ENCODE measurements at places on chromosomes 2 and 18.
A peak's percentile ranks its signal among the peaks of the same experiment; 100 is the strongest.

DNA sequence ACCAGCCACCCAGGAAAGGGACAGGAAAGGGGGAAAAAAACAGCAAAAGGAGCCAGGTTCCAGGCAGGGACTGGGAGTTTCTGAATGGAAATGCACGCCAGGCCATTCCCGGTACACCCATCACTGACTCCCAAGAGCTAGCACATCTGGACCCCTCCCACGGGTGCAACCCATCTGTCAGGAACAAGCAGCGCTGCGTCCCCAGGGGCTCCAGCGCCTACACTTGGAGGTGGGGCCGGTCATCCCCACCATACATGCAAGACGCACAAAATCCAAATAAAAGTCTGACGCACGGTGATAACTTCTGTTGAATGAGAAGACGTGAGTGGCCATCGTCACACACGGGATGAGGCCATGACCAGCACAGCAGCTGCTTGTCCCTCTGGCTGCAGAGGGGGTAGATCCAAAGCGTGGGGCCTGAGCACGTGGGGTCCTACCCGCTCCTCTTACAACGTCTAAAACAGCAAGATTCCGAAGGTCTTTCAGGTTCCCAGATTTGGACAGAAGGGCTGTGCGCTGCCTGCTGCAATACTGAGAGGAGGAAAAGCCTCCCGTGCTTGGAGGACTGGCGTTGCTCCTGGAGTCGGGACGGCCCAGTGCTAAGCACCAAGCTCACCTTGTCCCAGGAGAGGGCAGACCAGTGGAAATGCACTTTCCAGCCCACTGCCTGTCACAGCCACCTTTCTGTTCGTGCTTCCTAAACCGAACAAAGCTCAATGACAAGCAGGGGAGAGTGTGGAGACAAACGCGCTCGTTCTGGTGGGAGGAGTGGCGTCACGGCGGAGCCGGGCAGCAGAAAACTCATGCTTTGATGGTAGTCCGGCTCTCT, 68.9 kb downstream of the NDUFA10 start:
- DNase-seq: no peak

GRCh38 chr2:37350034-37350433, 5.6 kb downstream of the QPCT start:
- DNase-seq: peak; percentile 36

GRCh38 chr2:240404174-240404852, 31.1 kb upstream of the GPC1 start:
- no peak for DNase-seq

DNA sequence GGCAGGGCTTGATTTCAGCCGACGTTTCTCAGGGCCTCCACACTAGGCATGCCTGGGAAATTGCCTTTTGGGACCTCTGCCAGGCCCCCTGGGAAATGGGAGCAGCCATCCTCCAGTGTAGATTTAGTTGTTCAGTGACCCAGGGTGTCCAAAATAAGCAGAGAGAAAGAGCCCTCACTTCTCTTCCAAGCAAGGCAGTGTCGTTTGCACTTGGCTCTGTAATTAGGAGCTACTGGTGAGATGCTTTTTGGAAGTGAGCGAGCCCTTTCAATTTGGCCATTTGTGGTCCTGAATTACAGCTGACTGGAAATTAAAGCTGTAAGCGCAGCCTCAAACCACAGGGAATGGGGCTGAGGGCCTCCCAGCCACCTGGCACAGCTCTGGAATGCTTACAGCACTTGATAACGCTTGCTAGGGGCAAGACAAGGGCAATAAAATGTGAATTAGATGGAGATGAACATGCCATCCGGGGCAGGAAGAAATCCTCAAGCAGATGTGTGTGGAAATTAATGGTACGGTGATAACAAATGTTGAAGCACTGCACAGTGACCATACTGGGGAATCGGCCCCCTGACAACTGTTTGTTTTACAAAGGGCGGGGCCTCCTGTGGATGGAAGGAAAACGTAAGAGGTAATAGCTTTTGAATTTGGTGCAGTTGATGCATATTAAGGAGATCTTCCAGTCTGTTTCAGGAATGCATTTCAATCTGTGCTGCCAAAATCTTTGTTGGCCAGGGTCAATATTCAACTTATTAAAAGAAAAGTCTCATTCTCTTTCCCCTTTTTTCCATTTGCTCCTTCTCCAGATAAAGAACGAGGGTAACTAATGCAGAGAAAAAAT, 173.1 kb downstream of the UXS1 start:
- no peak for DNase-seq

GRCh38 chr2:97812931-97813330, 99.6 kb downstream of the ZAP70 start:
- DNase-seq: no peak

- no peak for DNase-seq
These were observed 20.1 kb downstream of the BCL11A start for GRCh38 chr2:60533101-60534051.

DNA sequence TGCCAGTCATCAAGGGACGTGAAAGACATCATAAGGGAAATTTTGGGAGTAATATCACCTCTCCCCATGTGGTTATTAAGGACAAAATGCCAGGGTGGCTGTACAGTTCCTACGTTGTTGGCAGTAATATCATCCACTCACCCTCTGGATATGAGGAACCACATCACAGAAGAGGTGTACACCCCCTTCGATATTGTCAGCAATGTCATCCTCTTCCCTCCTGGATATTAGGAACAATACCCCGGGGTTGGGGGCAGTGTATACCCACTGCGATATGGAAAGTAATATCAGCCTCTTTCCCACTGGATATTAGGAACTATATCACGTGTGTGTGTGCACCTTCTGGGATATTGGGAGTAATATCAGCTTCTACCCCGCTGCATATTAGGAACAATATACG, 1933.3 kb downstream of the SUCLG1 start:
- DNase-seq: no peak

GRCh38 chr18:24071779-24072178, 57.2 kb downstream of the TTC39C start:
- DNase-seq: peak; percentile 30

- DNase-seq: no peak
These were observed 53.1 kb upstream of the ROCK2 start for GRCh38 chr2:11397513-11397912.

GRCh38 chr2:164134336-164134735, 398.5 kb upstream of the FIGN start:
- no peak for DNase-seq

DNA sequence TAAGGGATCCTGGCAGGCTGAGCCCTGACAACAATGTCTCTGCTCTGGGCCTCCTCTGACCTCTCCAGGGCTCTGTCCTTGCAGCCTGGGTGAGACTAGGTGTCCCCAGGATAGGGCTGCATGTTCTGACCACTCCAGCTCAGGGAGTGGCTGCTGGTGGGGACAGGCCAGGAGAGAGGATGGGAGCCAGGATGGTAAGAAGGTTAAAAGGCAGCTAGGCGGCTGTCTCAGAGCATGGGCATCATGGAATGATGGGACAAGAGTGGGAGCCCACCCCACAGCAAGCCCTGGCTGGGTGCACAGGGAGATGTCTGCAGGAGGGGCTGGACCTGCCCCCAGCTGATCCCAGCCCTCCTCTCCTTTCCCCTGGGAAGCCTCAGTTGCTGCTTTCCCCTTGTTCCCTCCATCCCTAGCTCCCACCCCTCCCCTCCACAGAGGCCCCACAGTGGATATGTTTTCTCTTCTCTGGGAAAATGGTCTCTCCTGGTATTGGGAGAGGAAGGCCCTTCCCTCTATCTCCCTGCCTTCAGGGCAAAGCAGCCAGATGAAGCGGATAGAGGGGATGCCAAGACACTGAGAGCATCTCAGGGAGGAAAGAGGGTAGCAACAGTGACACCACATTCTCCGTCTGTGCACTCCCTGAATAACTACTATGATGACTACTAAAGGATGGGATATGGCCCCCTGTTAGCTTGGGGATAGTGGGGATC, 334.3 kb downstream of the DYSF start:
- DNase-seq: no peak

DNA sequence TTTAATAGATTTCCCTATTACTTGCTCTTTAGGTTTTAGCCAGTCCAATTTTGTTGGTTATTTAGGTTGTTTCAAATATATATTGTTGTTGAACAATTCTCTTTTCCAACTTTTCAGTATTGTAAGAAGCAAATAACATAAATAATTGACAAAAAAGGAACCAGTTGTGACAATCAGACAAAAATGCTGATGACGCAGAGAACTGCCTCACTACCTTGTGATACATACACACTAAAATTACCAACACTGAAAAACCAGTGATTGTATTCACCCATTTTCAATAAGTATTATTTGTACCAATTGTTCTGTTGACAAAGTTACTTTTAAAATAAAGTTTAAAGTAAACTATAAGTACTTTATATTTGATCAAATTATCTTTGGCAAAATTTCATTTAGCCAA, 43.1 kb upstream of the NABP1 start:
- DNase-seq: no peak

DNA sequence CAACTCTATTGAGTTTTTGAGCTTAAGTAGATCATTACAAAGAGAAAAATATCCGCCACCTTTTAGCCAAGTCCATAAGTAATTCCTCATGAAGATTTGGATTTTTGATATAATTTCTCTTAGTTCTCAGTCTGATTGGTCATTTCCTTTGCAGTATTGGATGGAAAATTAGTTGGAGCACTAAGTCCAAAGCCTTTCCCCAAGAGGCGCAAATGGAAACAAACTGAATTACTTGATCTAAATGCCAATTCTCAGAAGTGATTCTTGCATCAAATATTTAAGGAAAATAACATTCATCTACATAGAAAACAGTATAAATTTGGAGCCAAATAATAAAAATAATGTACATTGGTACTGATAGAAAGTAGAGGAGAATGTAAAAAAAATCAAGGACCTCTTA, 115.6 kb downstream of the CACNB4 start:
- DNase-seq: no peak

DNA sequence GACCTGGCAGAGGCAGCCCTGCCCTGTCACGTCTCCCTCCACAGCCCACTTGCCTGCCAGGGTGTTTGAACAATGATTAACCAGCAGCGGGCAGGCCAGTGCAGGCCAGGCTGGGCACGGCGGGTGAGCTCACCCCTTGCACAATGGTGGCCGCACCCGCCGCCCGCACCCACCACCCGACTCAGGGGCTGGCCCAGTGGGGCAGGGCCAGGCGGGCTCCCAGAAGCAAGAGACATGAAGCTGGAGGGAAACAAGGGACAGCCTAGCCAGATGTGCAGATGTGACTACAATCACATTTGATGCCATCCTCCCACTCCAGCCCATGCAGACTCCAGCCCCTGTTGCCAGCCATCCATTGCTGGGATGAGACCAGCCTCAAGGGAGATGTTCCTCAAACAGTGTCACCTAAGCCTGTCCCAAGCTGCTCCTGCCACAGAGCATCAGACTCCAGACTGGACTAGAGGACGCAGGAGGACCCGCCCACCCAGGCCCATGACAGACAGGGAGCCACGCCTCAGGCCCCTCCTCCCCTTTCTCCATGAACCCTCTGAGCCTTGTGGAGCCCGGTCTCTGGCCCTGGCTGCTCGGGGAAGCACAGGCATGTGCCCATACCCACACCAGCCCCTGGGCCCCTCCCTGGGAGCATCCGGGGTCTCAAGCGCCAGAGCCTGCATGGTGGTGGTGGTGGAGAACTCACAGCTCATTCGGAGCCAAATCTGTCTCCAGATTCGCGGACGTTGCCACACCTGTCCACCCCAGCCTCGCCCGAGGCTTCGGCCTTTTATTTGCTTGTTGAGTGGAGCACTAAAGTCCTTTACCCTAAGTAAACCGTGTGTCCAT, 45.0 kb downstream of the SDC1 start:
- DNase-seq: peak; percentile 39

- no peak for DNase-seq
These were observed 248.5 kb downstream of the ZNF516 start for GRCh38 chr18:76246590-76246989.

DNA sequence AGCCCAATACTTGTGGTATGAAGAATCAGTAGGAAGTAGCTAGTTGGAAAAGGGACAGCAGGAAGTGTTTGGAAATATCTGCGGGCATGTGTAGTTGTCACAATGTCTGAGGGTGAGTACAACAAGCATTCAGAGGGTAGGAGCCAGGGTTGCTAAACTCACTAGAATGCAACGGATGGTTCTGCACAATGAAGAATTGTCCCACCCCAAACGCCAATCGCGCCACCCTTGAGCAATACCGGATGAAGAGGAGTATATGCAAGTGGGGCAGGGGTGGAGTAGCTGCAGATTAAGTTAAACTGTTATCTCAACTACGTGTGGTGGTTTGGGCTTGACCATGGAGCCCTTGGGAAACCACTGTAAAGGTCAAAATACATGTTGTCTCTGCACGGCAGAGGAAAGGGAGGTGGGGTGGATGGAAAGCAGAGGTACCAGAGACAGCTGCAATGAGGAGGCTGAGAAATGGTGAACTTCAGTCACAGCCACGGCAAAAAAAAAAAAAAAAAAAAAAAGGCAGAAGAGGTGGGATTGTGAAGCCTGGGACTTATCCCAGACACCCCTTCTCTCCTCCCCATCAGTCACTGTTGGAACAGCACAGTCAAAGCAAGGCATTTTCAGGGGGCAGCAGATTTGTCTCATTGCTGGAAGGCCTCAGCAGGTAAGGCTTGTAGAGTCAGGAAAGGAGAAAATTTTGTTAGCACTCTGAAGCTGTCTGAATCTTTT, 5.2 kb downstream of the CCL20 start:
- no peak for DNase-seq
